ENCODE measurements at places on chromosomes 5 and 9.

GRCh38 chr5:142779163-142779840 lies 9.1 kb downstream of the ARHGAP26 start:
- no peak overlapping the region for H3K4me3 ChIP-seq
- no peaks in the 10 kb centered on the region for H3K27me3 ChIP-seq
- H3K4me1 ChIP-seq = peaks cover 38% of the 10 kb centered on the region
- no peaks in the 10 kb centered on the region for H3K36me3 ChIP-seq

DNA sequence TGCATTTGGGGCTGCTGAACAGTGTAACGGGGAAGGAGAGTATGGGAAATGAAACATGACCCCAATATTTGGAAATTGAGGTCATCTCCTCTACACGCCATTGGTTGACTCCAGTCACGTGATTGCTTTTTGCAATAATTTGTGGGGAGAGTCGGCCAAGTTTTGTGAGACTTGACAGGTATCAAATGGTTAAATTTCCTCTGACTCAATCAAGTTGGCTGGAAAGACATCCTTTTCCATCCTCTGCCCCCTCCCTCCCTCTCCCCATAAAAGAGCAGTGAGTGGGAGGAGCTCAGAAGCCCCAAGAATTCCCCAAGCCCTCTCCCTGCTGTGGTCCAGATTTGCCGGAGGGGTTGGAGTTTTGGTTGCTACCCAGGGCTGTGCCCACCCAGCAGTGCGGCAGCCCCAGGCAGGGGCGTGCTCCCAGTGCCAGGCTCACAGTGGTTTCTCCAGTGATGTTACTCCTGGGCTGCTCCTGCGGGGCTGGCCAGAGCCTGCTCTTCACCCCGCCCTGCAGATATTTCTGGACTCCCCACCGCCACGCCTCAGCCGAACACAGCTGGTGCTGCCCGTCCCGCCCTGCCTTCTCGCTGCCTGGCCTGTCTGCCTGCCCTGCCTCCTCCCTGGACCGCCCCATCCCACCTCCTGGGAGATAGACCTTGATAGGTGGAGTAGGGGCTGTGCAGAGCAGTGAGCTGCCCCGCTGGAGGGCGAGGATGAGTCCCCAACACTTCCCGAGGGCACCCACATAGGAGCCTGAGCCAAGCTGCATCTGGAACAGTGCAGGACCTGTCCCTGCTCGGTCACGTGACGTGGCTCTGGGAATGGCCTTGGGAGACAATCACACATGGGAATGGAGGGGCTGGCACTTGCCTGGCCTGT lies 3.4 kb downstream of the COL5A1 start:
- peaks cover 10% of the 10 kb centered on the region for H3K4me1 ChIP-seq
- DNase-seq = no peak
- H3K27ac ChIP-seq = no peak overlapping the region
- H3K36me3 ChIP-seq = no peaks in the 10 kb centered on the region

DNA sequence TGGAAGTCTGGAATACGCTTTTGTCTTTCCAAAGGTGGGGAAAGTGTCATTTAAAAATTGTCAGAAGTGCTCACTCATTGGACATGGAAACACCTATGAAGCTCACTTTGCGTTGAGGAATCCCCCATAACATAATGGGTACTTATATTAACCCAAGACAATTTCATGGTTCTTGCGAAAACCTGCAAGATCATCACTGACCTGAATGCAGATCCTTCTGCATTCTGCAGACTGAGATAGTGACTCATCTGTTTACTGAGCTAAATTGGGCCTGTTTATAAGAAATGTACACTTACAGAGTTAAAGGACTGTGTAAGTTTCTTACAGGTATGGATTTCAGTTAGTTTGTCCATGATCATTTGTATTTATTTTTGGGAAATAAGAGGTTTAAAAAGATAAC lies 153.0 kb downstream of the HMHB1 start:
- no peak overlapping the region for H3K4me3 ChIP-seq
- DNase-seq = no peak
- no peaks in the 10 kb centered on the region for H3K4me1 ChIP-seq
- H3K27ac ChIP-seq = no peak overlapping the region
- no peaks in the 10 kb centered on the region for H3K36me3 ChIP-seq

GRCh38 chr9:109449036-109449798 lies 48.9 kb downstream of the PTPN3 start:
- no peak overlapping the region for H3K27ac ChIP-seq
- peak; percentile 57 for DNase-seq
- no peaks in the 10 kb centered on the region for H3K36me3 ChIP-seq
- no peaks in the 10 kb centered on the region for H3K27me3 ChIP-seq
- H3K4me3 ChIP-seq = no peak overlapping the region
- H3K4me1 ChIP-seq = peaks cover 19% of the 10 kb centered on the region

DNA sequence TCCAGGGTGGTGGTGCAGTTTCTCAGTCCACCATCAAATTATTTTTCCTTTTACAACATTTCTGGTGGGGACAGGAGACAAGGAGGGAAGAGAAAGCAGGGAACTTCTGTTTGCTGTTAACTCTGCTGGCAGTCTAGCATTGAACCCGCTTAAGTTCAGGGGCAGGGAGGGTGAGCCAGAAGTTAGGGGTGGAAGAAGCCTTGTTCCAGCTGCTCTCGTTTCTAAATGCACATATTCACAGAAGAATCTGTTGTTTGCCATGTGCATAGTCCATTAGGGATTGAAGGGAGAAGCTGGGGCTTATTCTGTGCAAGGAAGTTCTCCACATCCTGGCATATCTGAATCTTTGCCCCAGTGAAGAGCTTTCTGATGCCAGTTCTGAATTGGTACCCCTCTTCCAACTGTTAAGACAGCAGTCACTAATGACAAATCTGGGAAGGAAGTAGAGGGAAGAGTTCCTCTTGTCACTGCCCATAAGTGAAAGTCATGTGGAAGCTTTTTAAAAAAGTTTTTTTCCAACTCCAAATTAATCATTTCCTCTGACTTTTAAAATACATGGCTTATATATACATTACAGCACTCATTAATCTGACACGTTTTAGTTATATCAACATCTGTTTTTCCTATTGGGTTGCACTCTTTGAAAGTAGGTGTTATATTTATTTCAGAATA lies 32.6 kb upstream of the ACOT12 start:
- H3K4me1 ChIP-seq = peaks cover 19% of the 10 kb centered on the region
- no peak overlapping the region for H3K27ac ChIP-seq

DNA sequence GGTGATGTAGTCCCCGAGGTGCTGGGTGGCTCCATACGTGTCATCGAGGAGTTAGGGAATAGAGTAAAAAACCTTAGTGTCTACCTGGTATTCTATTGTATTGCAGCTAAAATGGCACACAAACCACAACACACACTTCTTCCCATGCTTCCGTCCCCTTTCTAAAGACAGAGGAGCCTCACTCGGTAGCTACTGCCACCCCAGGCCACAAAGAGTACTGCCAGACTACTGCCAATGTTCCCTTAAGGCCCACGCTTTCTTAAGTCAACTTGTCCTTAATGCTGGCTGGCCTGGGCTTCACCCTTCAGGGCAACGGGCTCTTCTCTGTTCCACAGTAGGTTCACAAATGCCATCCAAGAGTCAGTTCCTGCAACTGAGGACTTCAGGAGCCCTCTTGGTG lies 673.0 kb downstream of the ELAVL2 start:
- no peaks in the 10 kb centered on the region for H3K4me1 ChIP-seq
- H3K4me3 ChIP-seq = no peak overlapping the region
- no peak for DNase-seq
- H3K27me3 ChIP-seq = no peaks in the 10 kb centered on the region
- no peak overlapping the region for H3K27ac ChIP-seq
- no peaks in the 10 kb centered on the region for H3K36me3 ChIP-seq

DNA sequence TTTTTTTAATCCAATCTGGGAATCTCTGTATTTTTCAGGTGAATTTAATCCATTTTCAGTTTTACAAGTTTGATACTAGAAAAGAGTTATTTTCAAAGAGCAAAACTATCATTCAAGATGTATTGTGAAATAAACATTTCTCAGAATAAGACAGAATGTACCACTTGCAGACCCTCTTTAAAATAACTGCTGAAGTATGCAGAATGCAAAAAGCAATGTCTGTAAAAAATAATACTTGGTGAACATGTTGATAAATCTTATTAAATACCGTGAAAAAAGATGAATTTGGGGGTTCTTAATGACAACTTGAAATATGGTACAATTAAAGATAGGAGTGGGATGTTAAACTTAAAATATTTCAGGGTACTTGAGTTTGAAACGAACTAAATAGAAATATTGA lies 26.1 kb upstream of the RASA1 start:
- DNase-seq = no peak
- no peak overlapping the region for H3K4me3 ChIP-seq
- H3K27ac ChIP-seq = no peak overlapping the region
- no peaks in the 10 kb centered on the region for H3K27me3 ChIP-seq

DNA sequence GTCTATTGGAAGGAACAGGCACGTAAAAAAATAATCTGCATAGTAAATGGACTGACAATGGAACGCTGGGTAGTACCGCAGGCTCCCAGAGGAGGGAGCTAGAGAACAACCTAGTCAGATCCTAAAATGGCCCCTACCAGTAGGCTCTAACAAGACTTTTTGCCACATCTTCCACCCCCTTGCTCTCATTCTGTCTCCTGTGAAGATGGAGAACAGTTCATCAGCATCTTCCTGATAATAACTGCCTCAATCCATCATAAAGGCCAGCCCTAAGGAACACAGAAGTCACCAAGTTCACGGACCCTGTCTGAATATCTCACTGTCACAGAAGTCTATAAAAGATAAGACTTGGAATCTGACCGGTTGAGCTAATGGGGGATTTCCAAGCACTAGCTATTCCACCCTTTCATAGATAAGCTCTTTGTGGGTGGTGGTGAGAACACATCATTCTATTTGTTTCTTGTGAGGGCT lies 133.4 kb downstream of the SLC1A3 start:
- peak; percentile 86 for DNase-seq
- H3K27me3 ChIP-seq = no peaks in the 10 kb centered on the region
- no peak overlapping the region for H3K4me3 ChIP-seq
- H3K4me1 ChIP-seq = peaks cover 12% of the 10 kb centered on the region
- no peaks in the 10 kb centered on the region for H3K36me3 ChIP-seq

DNA sequence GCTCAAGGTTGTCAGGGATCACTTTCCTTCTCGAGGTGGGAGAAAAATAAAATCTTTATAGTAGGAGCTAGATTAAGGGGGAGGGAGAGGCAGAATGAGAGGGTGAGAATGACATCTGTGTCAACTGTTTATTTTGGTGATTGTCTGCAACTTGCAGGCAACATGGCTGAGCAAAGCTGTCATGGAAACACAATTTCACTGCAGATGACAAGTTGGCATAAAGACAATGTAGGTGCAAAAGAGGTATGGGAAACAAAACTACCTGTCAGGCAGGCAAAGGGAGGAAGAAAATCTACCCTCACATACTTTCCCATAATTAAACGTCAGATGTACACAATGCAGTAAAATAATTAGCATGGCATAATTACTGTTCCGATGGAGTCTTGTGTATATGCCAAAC lies 167.4 kb downstream of the SLIT3 start:
- H3K36me3 ChIP-seq = no peaks in the 10 kb centered on the region
- no peak overlapping the region for H3K27ac ChIP-seq
- DNase-seq = no peak

DNA sequence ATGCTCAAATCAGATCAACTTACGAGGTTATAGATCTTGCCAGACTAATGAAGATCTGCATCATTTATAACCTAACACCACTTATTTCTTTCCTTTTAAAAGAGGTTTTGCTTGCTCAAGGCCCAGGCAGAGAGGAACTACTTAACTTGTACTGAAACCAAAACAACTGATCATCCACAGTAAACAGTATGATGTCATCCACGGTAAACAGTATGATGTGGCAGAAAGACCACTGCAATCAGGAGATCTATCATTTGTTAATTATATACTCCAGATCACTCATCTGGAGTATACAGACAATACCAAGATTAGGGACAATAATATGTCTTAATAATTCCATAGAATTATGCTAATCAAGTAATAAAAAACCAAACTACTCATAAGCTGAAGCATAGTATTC lies 116.8 kb downstream of the ADAMTS6 start:
- H3K4me1 ChIP-seq = no peaks in the 10 kb centered on the region
- H3K4me3 ChIP-seq = no peak overlapping the region
- no peaks in the 10 kb centered on the region for H3K27me3 ChIP-seq
- no peak for DNase-seq
- no peaks in the 10 kb centered on the region for H3K36me3 ChIP-seq
- H3K27ac ChIP-seq = no peak overlapping the region

DNA sequence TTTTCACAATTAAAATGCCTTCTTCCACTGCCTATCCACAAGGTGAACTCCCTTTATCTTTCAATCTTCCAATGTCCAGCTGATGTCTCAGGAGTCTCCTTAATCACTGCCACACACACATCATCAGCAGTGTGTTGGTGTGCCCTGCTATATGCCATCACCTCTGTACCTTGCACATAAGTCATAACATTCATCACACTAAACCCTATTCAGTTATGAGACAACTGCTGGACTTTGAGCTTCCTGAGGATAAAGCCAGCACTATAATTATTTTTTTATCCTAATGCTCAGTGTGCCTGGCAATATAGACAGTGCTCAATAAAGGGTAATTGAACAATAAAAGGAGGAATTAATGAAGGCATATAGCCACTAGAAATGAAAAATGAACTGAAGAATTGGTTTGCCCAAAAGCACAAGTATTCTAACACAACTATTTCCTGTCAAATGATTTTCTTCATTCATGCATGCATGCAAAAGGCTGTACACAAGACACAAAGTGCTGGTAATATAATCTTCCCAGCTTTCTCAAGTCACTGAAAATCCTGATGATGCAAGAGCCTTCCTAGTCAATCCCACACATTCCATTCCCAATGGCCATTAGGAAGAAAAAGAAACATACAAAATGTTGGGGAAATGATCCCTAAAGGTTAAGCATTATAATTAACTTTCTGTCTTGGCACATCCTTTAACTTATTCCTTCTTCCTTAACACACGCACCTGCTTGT lies 32.4 kb downstream of the LPAR1 start:
- no peak overlapping the region for H3K4me3 ChIP-seq
- no peak for DNase-seq
- H3K4me1 ChIP-seq = peaks cover 5% of the 10 kb centered on the region
- no peak overlapping the region for H3K27ac ChIP-seq
- H3K36me3 ChIP-seq = no peaks in the 10 kb centered on the region

DNA sequence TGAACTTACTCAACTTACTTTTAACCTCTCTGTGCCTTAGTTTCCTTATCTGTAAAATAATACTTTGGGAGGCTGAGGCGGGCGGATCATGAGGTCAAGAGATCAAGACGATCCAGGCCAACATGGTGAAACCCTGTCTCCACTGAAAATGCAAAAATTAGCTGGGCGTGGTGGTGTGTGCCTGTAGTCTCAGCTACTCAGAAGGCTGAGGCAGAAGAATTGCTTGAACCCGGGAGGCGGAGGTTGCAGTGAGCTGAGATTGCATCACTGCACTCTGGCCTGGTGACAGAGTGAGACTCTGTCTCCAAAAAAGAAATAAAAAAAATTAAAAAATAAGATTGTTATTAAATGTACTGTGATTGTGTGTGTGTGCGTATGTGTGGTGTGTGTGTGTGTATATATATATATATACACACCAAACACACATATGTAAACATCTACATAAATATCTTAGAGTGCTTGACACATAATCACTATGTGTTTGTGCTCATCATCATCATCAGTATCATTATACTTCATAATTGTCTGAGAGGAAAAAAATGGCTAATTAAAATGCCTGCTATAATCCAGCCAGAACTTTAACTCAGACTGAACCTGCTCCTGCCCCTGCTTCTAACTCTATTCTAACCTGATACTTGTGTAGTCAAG lies 312.8 kb downstream of the FER start:
- H3K27ac ChIP-seq = no peak overlapping the region
- H3K4me1 ChIP-seq = no peaks in the 10 kb centered on the region
- no peaks in the 10 kb centered on the region for H3K27me3 ChIP-seq
- H3K36me3 ChIP-seq = no peaks in the 10 kb centered on the region
- DNase-seq = no peak
